ENCODE measurements at places on chromosomes 7 and 10. TPM values are rescaled to one million over a fixed set of nuclear protein-coding genes. Genes with fewer than 3 reads are reported as not detected.
A peak's percentile ranks its signal among the peaks of the same experiment; 100 is the strongest.

GRCh38 chr7:39353615-39354376 is 212.4 kb upstream of the YAE1 start:
- H3K36me3 ChIP-seq = no peaks in the 10 kb centered on the region
- H3K27ac ChIP-seq = no peak overlapping the region
- H3K4me1 ChIP-seq = no peaks in the 10 kb centered on the region
- H3K27me3 ChIP-seq = no peaks in the 10 kb centered on the region
- no peak overlapping the region for H3K4me3 ChIP-seq

GRCh38 chr10:70757856-70758255 is 27.3 kb downstream of the TBATA start:
- no peak overlapping the region for H3K27ac ChIP-seq
- H3K27me3 ChIP-seq = no peaks in the 10 kb centered on the region
- no peaks in the 10 kb centered on the region for H3K36me3 ChIP-seq
- no peak overlapping the region for H3K4me3 ChIP-seq
- DNase-seq = no peak
- peaks cover 17% of the 10 kb centered on the region for H3K4me1 ChIP-seq

GRCh38 chr7:88328787-88329186 is 22.1 kb upstream of the STEAP4 start:
- DNase-seq = no peak
- no peaks in the 10 kb centered on the region for H3K27me3 ChIP-seq
- H3K4me1 ChIP-seq = no peaks in the 10 kb centered on the region

- DNase-seq = no peak
- peaks cover 4% of the 10 kb centered on the region for H3K4me1 ChIP-seq
- no peaks in the 10 kb centered on the region for H3K36me3 ChIP-seq
- H3K4me3 ChIP-seq = no peak overlapping the region
Measured at GRCh38 chr10:113504423-113504822, 48.4 kb upstream of the HABP2 start.

- H3K4me1 ChIP-seq = no peaks in the 10 kb centered on the region
- H3K4me3 ChIP-seq = no peak overlapping the region
- no peaks in the 10 kb centered on the region for H3K27me3 ChIP-seq
- no peaks in the 10 kb centered on the region for H3K36me3 ChIP-seq
- DNase-seq = peak; percentile 59
- no peak overlapping the region for H3K27ac ChIP-seq
Measured at GRCh38 chr10:126458466-126458865, 70.2 kb upstream of the ADAM12 start.

GRCh38 chr10:44640429-44640828 is 255.5 kb upstream of the CXCL12 start:
- peak; percentile 17 for DNase-seq
- H3K36me3 ChIP-seq = no peaks in the 10 kb centered on the region
- no peaks in the 10 kb centered on the region for H3K4me1 ChIP-seq

Gene LRIT1
- total RNA-seq = not detected

Gene CYP26C1
- total RNA-seq = 0.77 TPM
